ENCODE measurements at places on chromosomes 3 and 15.
A peak's percentile ranks its signal among the peaks of the same experiment; 100 is the strongest.

DNA sequence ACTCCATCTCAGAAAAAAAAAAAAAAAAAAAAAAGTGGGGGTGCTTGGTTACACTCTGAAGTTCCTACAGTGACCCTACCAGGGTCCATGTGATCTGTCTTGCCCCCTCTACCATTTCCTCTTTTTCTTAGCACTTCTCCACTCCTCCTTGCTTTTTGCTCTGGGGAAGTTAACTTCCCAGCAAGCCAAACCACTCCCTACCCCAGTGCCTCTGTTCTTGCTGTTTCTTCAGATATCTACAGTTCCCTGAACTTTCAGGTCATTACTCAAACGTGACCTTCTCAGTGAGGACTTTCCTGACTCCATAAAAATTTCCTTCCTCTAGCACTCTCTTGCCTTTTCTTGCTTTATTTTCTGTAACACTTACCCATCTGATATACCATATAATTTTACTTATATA lies 61.1 kb upstream of the GCNT3 start:
- no peak for DNase-seq

DNA sequence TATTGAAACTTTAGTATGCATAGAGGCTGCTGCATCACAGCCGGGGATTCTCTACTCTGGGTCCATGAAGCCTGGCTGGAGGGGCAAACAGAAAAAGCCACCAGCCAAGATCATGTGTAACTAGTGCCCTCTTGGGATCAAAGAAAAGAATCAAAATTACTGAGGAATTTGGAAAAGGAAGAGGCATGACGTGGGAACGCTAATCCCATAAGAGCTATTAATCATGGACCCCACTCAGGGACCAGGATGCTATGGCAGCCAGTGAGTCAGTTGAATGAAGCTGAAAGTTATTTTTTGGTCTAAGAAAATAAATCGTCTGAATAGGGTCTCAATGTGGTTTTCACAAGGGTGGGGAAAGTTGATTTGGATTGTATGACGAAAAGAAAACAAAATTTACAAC lies 1165.1 kb downstream of the ROBO2 start:
- DNase-seq = peak; percentile 76

DNA sequence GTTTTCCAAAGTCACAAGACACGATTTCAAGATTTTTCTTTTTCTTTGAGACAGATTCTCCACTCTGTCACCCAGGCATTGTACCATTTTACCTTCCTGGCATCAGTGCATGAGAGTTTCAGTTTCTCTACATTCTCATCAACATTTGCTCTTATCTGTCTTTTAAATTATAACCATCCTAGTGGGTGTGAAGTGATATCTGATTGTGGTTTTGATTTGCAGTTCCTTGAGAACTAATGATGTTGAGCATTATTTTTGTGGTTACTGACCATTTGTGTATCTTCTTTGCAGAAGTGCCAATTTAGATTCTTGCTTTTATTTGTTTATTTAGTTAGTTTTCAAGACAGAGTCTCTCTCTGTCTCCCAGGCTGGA lies 41.2 kb downstream of the ADIPOQ start:
- peak; percentile 33 for DNase-seq

GRCh38 chr3:45909542-45909941 lies 23.2 kb downstream of the CCR9 start:
- no peak for DNase-seq

DNA sequence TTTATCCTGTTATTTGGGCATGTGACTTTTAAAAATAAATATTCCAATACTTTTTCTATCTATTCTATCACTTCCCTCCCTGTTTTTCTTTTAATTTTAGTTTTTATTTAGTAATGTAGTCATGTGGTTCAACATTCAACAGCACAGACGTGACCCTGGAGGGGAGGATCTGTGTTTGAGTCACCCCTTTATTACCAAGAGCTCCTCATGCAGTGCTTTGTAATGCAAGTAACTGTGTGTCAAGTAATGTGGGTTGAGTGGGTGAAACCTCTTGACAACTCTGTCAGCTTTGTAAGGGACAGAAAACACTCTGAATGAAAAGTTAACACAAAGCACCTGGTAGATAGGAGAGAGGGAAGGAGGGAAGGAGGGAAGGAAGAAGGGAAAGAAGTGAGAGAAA lies 89.7 kb upstream of the FGF12 start:
- DNase-seq = peak; percentile 74

- no peak for DNase-seq
Measured at GRCh38 chr3:180704532-180704931, 25.2 kb upstream of the CCDC39 start.

DNA sequence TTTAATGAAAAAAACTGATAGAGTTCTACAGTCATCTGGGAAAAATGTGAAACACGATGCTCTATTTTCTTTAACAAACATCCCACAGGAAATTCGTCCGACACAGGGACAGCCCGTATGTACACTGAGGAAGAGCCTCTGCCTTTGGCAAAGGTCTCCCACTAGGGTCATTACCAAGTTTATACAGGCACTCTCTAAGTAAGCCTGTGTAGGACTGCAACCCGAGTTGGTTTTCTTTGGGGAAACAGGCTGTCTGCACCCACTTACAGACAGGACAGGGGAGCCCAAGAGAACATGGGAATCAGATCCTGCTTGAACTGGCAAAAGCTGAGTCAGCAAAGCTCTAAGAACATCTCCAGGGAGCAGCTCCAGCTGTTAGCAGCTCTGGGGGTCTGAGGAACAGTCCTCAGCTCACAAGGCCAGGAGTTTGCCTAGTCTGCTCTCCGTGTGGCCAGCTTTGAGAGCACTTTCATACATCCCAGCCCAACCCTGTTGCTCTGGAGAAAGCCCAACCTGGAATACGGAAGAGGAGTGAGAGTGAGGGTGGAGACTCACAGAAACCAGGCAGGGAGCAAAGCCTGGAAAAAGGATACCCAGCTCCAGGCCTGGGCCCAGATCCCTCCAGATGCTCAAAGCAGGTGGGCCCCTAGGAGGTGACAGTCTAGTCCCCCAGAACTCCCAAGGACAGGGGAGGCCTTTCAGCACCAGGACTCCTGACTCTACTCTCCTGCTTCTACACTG lies 1.9 kb downstream of the TBC1D2B start:
- DNase-seq = peak; percentile 98

DNA sequence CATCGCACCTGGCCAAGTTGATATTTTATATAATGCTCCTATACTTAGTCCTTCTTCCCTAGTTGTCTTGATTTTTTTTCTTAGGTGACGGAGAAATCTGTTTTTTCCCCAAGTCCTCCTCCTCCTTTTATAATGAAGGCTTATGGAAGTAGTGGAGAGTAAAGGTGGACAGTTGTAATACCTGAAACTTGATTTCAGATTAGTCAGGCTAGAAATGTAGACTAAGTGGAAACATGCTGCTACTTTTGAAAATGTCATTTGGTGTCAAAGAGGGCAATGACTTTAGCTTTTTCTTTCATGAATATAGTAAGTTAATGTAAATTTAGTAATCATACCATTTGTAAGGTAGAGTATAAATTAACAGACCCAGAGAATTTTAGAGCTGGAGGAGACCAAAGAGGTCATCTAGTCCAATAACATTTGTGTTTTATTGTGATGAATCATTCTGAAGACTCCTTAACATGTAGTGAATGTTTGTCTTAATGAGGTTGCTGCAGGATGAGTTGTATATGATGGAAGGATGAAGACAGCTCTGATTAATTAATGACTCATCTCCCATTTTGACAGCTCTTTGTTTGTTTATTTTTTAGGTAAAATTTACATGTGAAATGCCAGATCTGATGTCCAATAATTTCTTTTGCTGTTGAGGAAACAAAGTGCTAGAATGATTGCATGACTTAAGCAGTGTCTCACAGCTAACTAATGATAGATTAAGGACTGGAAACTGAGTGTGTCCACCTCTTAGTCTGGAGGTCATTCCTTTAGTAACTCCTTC lies 8.7 kb downstream of the CTDSPL2 start:
- peak; percentile 71 for DNase-seq

GRCh38 chr3:189212681-189213080 lies 40.9 kb downstream of the TPRG1 start:
- DNase-seq = no peak

GRCh38 chr3:111210866-111211564 lies 139.4 kb downstream of the NECTIN3 start:
- DNase-seq = peak; percentile 51

DNA sequence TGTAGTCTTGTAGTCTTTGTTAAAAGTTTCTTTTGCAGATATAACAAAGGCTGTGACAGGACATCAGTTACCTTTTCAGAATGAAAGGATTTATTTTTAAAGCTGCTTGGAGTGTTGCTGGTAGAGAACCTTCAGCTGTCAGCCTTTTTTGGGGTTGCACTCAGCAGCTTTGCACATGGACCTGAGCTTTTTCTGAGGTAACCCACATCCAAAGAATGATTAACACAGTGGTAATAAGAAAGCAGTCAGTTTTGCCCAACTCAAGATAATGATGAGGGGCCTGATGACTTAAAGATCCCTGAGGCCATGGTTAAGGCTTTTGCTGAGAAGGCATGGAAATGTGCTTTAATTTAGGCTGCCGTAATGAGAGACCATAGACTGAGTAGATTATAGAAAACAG lies 1042.7 kb downstream of the PLOD2 start:
- no peak for DNase-seq

GRCh38 chr3:9361691-9362388 lies 1.0 kb upstream of the THUMPD3 start:
- no peak for DNase-seq

DNA sequence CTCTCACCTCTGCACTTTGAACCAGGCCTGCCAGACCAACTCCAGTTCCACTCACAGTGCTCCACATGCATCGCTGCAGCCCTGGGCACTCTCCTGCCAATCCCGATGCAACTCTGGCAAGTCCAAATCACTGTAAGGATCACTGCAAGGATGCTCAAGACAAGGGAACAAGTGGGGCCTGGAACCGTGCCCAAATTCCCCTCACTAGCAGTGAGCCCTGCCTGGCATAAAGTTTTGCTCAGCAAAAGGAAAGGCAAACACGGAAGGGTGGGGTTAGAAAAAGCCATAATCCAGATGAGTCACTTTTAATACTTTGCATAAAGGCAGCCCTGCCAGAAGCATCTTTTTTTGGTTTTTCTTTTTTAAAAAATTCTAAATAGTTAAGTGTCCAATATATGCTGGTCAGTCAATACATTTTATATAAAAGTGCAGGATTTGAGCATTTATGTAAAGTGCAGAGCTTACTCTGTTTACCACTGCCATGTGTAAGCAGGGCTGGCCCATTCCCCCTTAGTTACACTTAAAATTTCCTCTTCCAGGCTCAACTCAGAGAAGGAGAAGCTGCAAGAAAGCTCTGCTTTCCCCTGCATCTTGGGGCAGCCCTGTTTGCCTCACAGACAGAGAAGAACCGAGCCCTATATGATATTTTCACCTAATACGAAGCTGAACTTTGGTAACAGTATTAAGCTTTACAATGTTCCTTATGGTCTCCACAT lies 102.2 kb downstream of the CD47 start:
- peak; percentile 62 for DNase-seq

DNA sequence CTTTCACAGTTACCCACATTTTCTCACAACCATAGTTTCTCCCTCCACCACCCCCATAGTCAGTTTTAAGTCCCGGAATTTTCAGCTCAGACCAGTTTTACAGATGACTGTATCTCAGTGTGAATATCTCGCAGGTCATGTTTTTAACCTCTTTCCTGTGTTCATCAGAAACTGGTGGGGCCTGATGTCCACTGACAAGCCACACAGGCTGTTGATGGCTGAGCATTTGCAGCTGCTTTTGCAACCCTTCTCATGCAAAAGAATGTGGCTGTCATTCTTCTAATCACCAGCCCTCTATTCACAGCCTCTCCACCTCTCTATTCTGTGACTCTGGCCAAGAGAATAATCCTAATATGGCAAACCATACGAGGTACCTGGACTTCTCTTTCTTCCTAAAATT lies 8.5 kb downstream of the GYG1 start:
- DNase-seq = no peak

DNA sequence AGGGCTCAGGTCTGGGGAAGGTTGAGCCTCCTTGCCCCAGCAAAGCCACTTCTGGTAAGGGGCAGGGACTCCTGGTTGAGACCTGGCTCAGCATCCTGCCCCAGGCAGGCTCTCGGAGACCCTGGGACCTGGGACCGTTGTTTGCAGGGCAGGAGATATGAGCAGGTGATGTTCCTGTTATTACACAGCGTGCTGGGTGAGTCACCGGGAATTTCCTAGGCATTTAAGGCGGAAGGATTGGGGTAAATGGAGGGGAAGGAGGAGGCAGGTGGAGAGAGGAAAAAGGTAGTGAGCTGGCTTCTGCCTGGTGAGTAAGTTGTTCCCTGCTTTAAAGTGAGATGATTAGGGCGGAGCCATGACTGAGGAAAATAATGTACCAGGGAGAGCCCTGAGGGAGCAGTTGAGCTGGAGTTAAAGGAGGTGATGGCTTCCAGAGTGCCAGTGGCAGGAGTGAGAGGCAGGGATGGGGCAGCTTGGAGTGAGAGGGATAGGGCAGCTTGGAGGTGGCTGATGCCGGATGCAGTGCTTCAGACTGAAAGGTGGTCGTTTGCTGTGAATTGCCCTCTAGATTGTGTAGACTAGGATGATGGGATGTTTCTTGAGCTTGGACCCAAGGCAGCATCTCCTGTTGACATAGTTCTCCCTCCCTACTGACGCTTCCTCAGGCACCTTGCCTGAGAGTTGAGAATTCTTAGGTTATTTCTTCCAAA lies 79.4 kb downstream of the AAGAB start:
- DNase-seq = no peak

DNA sequence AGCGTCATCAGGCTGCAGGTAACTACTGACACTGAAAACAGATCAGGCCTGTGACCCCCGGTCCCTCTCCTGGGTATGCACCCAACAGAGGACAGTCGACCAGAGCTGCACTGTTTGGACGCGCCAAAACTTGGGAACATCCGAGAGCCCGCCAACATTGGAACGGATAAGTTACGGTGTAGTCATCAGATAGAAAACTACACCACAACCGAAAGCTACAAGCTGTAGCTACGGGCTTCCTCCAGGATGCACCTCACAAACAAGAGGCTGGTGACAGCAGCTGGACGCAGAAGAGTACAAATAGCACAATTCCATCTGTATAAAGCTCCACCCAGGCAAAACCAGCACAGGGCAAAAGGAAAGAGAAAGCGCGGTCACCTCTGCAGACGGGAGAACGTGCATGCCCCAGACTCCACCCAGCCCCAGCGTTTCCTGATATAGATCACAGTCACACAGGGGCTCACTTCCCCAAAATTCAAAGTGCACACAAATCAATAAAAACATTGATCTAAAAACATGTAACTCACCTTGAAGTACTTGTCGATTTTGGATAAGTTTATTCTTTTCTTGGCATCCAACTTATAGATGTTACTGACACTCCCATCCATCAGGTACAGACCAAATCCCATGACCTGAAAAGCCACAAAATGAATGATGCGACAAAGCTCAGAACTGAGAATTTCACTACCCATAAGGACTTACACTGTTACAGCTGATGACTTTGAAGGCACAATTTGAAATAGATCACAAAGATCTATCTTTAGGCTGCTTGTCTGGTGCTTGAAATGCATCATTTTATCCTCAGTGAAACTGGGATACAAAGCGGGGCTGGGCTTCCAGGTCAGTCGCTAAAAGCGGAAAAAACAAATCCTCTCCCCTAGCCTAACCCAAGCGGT lies 43.3 kb downstream of the CYFIP1 start:
- no peak for DNase-seq

- DNase-seq = no peak
Measured at GRCh38 chr3:94146455-94146854, 83.6 kb downstream of the NSUN3 start.

- no peak for DNase-seq
Measured at GRCh38 chr3:170162052-170162451, 19.5 kb downstream of the PHC3 start.

Measured in EH (cell line).